ENCODE measurements at places on chromosomes 1 and 21.
A peak's percentile ranks its signal among the peaks of the same experiment; 100 is the strongest.

- no peak for DNase-seq
Observed at GRCh38 chr1:10495475-10495817, 20.7 kb downstream of the PEX14 start.

- no peak for DNase-seq
Observed at GRCh38 chr1:19733615-19734014, 66.1 kb downstream of the TMCO4 start.

GRCh38 chr1:87902830-87903229, 574.1 kb downstream of the LMO4 start:
- no peak for DNase-seq

DNA sequence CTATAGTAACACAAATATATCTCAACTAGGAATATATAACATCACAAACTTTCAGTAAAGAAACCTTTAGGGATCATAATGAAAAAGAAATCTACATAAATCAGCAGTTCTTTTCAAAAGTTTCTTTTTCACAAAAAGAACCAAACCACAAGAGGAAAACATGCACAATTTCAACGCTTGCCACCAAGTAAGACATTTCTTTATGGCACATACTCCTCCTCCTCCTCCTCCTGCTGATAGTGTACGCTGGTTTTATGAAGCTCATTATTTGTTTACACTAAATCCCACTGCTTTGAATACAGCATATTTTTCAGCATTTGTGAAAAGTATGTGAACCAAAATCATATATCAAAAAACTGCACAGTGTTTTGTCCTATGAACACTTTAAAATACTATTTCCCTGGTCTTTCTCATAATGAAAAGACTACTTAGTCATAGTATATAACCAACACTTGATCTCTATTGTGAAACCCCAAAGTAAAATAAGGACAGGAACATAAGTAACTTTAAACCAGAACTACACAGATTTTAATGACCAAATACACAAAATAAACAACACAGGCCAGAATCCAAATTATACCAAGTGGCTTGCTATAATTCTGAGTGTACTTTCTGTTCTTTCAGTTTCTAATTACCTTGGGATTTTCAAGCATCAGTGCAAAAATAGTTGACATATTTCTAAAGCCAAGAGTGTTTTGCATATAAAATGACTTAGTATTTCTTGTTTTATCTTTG, 184.2 kb downstream of the EIF4G3 start:
- DNase-seq, result no peak

DNA sequence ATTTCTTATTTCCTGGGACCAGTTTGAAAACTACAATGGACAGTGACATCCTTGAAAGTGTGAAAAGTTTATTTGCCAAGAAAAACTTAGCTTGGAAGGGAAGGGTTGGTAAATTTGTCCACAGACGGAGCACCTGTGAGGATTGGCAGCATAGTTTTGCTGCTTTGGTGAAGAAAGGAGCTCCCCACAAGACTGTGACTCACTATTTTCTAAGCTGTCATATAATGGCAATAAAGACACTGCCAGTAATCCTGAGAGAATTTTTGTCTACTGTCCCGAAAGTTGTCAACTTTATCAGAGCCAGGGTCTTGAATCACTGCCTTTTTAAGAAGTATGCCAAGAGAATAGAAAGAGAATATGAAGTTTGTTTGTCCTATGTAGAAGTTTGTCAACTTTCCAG, 230.8 kb downstream of the NEGR1 start:
- no peak for DNase-seq

- no peak for DNase-seq
Observed at GRCh38 chr21:33064623-33065390, 5.1 kb upstream of the OLIG1 start.

- no peak for DNase-seq
Observed at GRCh38 chr1:87872189-87872588, 543.5 kb downstream of the LMO4 start.

GRCh38 chr1:181135815-181136737, 47.6 kb downstream of the IER5 start:
- DNase-seq, result no peak

- DNase-seq, result no peak
Observed at GRCh38 chr1:47209725-47210325, 20.0 kb upstream of the PDZK1IP1 start.

GRCh38 chr1:6391951-6392808, 1.4 kb downstream of the ACOT7 start:
- no peak for DNase-seq

DNA sequence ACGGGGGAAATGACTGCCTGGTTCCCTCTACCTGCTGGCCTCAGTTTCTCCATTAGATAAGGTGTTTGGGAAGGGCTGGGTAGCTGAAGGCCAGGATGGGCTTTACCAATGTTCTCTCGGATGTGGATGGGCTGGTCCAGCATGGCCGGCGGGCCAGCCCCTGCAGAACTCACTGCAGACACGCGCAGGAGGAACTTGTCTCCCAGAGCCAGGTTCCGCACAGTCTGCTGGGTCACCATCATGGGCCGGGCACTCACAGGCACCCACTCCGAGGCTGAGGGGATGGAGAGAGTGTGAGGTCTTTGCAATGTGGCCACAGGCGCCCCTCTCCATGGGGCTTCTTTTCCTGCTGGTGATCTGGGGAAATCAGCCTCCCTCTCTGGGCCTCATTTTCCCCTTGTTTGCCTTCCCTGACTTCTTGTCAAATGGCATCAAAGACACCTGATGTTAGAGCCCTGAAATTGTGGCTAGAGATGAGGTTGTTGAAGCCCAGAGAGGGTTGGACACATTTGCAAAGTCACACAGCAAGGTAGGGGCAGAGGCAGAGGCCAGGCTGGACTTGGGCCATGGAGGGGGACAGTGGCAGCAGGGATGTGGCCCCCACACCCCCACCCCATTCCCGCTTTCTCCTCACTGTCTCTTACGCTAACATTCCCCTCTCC, 1.2 kb downstream of the MYBPH start:
- DNase-seq, result no peak

DNA sequence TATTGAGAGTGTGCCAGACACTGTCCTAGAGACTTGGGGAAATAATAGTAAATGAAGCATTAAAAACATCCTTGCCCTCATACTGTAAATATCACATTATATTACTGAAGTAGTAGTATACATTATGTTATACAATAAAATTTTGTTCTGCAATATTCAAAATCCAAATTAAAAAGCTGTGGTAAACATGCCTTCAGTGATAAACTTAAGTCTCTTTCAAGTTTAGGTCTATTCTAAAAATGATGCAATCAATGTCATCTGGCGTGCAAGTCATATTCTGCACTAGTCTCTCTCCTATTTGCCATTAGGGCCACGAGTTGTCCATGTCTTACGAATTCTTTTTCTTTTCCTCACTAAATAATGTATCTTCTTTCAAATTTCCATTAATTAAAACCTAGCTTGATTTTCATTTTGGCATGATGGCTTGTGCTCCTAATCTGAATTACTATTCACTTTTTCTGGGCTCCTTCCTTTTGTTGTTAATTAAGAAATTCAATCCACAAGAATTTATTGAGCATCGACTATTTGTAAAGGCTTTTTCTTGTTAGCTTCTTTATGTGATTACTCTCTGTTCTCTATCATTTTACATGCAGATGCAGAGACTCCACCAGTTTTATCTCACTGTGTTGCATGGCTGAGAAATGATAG, 130.7 kb downstream of the COQ8A start:
- DNase-seq, result no peak

GRCh38 chr1:24351247-24351646, 32.1 kb downstream of the GRHL3 start:
- DNase-seq, result no peak

DNA sequence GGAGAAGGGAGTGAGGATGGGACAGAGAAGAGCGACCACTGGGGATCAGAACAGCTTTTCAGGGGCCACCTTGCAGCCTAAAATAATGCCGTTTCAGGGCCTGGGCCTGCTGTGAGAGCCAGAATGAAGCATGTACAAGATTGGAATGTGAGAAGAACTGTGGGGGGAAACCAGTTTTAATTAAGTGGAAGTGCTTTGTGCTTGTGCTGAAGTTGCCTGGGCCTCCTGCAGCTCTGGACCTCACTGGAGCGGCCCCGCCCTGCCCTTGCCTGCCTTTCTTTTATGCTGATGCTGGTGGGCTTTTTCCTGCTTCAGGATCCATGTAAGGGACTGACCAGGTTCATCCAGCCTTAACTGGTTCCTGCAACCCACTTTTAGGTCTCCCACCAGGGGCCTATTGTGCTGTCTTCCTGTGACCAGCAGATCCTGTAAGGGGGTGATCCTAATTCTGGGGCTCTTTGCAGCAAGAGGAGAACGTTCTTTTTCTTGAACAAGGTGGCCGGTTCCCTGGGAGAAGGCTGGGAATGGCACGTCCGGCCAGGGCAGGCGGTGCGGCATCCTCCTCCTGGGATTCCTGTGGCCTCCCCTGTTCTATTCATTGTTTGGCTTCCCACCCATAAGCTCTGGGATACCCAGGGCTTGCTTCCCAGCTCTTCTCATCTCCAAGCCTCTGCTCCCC, 3.2 kb downstream of the C1orf226 start:
- no peak for DNase-seq

DNA sequence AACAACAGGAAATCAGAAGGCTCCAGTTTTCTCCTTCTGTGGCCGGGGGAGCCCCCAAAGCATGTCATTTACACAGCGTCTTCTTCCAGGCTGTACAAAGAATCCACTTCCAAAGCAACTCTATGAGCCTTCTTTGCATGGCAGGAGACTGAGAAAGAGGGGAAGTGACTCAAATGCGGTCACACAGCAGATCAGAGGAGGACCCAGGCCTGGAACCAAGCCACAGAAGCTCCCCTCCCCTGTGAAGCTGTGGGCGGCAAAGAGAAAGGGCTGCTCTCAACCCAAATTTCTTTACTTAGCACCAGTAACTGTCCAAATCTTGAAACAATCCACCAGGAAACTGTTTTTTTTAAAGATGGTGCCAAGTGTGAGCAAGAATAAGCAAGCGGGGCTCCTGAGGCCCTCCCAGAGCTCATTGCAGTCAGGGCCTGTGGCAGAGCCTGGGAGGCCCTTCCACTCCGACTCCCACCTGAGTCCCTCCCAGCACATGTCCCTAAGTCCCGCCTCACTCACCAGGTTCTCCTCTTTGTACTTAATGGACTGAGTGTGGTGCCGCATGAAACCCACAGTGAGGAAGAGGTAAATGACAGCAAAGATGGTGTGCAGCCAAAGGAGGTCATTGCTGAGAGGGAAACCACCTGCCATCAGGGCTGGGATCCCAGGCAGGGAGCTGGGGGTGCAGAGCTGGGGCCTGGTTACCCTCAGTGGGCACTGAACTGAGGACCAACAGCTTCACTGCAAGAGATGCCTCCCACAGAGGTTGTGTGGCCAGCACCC, 15.9 kb downstream of the TMEM63A start:
- DNase-seq, result peak; percentile 57

DNA sequence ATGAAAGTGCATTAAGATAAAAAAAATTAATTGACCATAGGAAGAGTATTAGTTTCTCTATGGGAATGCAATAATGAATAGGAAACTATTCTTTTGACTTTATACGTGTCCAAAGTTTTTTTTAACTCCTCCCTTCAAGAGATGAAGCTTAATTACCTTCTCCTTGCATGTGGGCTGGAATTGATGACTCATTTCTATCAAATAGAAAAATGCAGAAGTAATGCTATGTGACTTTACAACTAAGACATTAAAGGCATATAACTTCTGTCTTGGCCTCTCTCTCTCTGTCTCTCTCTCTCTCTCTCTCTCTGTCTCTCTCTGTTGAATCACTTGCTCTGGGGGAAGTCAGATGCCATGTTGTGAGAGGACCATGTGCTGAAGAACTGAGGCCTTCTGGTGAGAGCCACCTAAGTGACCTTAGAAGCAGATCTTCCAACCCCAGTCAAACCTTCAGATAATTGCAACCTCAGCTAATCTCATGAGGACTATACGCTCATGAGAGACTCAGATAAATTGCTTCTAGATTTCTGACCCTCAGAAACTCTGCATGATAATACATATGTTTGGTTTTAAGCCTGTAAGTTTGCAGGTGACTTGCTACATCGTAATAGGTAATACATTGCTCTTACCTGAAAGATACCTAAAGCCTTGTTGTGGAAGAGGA, 414.2 kb downstream of the KCNT2 start:
- DNase-seq, result no peak

DNA sequence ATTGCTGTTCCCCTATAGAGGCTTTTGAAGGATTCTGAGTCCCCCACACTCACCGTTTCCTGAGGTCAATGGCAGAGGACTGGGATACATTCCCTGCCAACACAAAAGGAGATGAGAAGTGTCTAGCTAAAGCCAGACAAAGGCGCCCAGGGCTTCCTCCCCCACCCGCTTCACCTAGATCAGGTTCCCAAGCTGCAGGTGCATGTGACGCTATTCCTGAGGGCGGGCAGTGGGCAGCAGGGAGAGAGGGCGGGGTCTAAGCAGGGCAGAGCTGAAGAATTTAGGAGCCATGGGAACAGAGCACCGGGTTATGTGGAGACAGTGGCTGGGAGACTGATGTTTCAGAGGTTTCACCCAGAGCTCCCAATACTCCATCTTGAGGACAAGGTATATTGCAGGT, 6.0 kb upstream of the ARHGEF2 start:
- no peak for DNase-seq

GRCh38 chr1:222896630-222897526, 82.0 kb downstream of the DISP1 start:
- no peak for DNase-seq

DNA sequence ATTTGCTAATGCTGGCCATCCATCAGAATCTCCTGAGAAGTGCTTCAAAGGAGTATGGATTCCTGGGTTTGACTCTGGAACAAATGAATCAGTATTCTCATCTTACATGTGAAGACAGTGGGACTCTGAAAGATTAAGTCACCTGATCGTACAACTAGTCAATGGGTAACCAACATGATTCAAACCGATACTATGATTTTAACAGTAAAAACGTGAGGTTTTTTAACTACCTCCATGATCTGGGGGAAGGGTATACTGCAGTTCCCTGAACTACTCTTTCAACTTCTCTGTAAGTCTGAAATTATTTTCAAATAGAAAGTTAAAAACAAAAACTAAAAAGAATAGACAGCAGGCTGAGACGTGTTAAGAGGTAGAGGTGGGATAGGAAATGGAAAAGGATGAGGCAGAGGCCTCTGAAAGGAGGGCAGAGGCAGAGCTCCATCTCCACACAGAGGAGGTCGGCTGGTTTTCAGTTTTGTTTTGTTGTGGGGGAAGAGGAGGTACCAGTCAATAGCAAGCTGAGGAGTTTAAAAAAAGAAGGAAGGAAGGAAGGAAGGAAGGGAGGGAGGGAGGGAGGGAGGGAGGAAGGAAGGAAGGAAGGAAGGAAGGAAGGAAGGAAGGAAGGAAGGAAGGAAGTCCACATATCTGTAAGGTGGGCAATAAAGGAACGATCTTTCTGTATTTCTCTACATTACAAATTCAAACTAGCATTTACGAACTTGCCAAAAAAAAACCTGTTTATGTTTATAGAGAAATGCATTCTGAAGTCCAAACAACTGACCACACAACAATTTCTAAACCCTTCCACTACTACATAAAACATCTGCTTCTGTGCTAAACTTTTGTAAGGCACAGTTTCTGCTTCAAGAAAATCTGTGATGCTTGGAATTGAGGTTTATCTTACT, 213.1 kb downstream of the RERE start:
- DNase-seq, result no peak

GRCh38 chr1:9500756-9501754, 38.2 kb upstream of the SLC25A33 start:
- no peak for DNase-seq

GRCh38 chr1:245356891-245357585, 202.3 kb downstream of the KIF26B start:
- no peak for DNase-seq

All from stimulated activated CD8-positive, alpha-beta memory T cell treated with anti-CD3 and anti-CD28 coated beads, Interleukin-4, amount 100 ng/mL, for 1 hour (primary cell).